ENCODE measurements at places on chromosomes 6 and 20.

DNA sequence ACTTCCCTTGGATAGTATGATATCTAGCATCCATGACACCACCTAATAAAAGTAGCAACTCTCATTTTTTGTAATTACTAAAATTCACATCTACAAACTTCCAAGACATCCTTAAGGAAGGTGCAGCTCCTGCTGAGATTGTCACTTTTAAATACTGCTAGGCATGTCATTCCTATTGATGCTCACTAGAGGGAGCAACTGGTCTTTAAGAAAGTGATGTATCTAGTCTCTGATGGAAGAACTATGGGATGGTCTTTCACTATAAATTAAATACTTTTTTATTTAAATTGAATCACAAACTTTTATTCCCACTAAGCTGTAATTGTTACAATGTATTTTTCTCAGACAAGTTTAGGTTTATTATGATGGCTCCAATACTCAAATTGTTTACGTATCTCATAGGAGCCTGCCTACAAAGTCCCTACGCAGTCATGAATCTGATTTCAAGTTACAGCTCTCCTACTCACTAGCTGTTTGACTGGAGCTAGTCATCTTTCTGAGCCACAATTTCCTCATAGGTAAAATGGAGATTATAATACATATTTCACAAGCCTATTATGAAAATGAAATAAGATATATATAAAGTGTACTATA lies 8.1 kb upstream of the TSPYL1 start:
- no peak for DNase-seq

DNA sequence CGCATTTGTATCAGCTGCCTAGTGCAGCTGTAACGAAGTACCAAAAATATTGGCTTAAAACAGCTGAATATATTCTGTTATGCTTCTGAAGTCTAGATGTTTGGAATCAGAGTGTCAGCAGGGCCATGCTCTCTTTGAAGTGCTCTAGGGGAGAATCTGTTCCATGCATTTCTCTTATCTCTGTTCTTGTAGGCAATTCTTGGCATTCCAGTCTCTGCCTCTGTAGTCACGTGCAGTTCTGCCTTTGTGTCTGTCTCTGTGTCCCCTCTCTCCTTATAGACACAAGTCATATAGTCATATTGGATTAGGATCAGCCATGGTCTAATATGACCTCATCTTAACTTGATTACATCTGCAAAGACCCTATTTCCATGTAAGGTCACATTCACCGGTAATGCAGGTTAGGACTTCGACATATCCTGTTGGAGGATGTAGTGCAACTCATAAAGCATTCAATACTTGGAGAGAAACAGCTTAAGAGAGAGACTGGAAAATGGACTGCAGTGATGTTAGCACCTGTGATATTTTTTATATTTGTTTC lies 18.6 kb downstream of the FAM83B start:
- no peak for DNase-seq

GRCh38 chr20:17505636-17506517 lies 25.3 kb downstream of the BFSP1 start:
- peak; percentile 18 for DNase-seq

- no peak for DNase-seq
Measured at GRCh38 chr20:40080041-40080652, 608.9 kb downstream of the MAFB start.

DNA sequence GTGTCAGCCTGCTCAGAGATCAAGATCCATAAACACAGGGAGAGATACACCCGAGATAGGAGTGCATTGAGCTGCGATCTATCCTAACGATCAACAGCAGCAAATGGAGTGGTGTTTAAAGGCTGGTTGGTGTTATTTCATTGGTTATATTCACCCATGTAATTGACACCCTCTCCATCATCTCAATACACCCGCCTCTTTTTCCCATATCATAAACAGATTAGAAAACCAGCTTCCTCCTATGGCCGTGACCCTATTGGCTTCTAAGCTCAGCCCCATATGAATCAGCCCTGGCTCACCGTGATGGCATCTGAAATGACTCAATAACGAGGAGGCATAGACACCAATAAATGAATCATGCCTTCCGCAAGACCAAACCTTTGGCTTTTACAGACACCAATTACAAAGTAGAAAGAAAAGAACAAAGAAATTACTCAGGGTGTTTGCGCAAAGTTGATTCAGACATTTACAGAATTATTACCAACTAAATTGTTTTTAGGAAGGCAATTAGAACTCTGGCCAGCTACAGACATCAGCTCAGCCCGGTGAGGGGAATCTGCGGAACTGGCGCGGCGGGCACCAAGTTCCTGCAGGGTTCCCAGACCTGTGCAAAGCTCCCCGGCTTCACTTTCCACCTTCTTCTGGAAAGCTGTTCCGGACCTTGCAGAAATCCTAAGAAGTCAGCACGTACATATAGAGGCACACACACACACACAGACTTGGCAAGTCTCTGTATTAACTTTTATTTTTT lies 11.5 kb downstream of the PMEPA1 start:
- no peak for DNase-seq

- DNase-seq = no peak
Measured at GRCh38 chr6:99016355-99016754, 68.6 kb upstream of the FBXL4 start.

DNA sequence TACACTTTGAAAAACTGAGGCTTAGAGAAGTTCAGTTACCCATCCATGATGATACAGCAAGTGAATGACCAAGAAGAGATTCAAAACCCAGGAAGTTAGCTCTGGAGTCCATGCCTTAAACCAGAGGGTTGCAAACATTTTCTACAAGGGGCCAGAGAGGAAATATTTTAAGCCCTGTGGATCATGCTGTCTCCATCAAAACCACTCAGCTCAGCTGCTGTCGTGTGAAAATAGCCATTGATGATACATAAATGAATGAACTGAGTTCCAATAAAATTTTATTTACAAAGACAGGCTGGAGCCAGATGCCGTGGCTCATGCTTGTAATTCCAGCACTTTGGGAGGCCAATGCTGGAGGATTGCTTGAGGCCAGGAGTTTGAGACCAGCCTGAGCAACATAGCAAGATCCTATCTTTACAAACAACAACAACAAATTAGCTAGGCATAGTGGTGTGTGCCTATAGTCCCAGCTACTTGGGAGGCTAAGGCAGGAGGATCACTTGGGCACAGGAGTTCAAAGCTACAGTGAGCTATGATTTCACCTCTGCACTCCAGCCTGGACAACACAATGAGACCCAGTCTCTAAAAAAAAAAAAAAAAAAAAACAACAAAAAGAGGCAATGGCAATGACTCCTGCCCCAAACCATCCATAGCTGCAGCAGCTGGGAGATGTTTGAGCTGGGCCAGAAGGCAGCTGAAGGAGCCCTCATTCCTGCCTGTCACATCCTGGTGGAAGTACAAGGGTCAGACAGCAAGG lies 44.1 kb upstream of the RIN2 start:
- DNase-seq = no peak

GRCh38 chr6:167233490-167233889 lies 57.6 kb upstream of the UNC93A start:
- DNase-seq = no peak

DNA sequence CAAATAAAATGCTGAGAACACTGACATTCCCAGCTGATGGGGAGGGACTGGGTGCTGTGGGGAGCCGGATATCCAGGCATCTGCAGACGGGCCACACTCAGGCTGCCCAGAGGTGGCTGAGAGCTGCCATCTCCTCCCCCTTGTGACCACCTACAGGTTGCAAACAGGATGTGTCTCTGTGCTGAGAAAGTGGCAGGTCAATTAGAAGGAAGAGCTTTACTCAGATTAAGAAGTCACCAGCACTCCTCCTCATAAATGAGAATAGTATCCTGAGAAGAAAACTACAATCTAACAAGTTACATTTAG lies 63.0 kb downstream of the HUS1B start:
- no peak for DNase-seq

GRCh38 chr6:71621918-71622519 lies 264.3 kb upstream of the RIMS1 start:
- no peak for DNase-seq

- DNase-seq = no peak
Measured at GRCh38 chr20:38722683-38723016, 1.6 kb upstream of the SLC32A1 start.

DNA sequence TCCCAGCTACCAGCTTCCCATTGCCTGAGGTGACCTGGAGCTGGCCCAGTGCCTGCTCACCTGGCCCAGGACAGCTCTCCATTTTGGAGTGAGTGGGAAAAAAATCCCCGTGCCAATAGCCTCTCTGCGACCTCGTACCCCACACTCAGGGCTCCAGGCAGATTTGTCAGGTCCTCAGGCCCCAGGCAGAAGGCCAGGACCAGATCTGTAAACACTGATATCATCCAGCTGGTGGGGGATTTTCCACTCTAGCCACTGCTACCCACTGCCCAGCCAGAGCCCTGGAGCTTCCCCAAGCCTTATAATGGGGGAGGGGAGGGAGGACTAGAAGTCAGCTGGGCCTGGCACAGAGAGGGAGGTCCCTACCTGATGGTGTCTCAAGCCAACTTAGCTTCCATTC lies 1.3 kb upstream of the PGC start:
- no peak for DNase-seq

DNA sequence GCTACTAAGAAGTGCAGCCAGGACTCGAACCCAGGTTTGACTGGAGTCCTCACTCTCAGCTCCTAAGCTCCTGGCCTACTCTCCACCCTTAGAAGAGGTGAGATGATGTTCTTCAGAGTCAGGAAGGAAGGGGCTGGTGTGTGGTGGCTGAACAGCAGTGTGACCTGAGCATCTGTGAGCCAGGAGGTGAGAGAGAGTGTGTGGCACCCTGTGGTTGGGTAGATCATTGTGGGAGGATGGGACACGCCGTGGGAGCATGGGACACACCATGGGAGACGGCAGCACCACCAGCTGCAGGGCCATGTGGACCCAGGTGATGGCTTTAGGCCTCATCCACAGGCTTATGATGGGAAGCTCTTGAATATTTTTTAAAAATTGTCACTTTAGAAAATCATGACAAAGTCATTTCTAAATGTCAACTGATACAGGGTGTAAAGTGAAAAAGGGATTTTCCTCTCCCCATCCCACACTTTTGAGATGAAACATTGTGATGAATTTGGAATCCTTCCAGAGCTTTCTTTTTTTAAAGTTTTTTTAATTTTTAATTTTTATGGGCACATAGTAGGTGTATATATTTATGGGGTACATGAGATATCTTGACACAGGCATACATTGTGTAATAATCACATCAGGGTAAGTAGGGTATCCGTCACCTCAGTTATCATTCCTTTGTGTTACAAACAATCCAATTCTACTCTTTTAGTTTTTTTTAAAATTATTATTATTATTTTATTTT lies 31.6 kb downstream of the SRC start:
- no peak for DNase-seq

- DNase-seq = no peak
Measured at GRCh38 chr6:159760602-159761057, 1.2 kb upstream of the ACAT2 start.

GRCh38 chr6:31466466-31466865 lies 31.5 kb upstream of the MICB start:
- DNase-seq = no peak

- DNase-seq = no peak
Measured at GRCh38 chr6:142162780-142163179, 15.7 kb downstream of the VTA1 start.

GRCh38 chr6:132458887-132459604 lies 53.9 kb downstream of the STX7 start:
- DNase-seq = no peak

- no peak for DNase-seq
Measured at GRCh38 chr20:51230727-51231126, 207.8 kb upstream of the KCNG1 start.

DNA sequence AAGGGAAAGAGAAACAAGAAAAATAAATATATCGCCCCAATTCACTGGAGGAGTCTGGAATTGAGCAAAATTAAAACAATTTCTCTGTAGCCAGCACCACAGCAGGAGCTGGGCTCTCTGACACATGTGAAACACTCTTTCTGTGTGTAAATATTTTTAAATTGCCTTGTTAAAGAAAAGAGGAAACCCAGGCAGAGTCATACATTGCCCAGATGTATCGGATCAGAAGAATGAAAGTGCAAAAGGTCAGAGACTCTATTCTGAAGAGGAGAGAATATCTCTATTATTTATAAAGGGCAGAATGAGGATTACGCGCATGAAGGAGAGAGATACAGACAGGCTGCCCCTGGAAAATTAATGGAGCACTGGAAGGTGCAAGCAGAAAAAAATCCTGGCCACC lies 127.0 kb upstream of the MAN1A1 start:
- no peak for DNase-seq

All from stimulated activated CD4-positive, alpha-beta T cell treated with anti-CD3 and anti-CD28 coated beads, TNF-alpha, amount 100 ng/mL, for 1 hour (primary cell).